ENCODE measurements at places on chromosomes 6 and 20.

- DNase-seq: no peak
Measured at GRCh38 chr6:169981969-169982368, 230.5 kb downstream of the ERMARD start.

DNA sequence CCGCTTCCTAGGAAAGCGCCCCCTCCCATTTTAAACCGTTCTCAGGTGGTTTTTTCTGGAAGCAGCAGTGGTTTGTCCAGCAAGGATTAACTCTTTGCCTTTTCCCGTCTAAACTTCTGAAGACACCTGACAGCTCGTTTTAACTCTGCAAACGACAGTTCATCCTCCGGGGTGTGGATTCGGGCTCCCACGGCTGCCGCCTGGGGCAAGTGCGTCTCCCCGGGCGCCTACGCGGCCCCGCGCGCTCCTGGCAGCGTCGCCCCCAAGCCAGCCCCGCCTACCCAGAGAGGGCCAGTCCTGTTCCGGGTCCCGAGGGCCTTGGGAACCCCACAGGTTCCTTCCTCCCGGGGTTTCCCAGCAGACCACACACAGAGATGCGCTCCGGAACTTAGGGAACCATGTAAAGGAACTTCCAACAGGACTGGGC is 54.4 kb downstream of the PRR18 start:
- DNase-seq: no peak

DNA sequence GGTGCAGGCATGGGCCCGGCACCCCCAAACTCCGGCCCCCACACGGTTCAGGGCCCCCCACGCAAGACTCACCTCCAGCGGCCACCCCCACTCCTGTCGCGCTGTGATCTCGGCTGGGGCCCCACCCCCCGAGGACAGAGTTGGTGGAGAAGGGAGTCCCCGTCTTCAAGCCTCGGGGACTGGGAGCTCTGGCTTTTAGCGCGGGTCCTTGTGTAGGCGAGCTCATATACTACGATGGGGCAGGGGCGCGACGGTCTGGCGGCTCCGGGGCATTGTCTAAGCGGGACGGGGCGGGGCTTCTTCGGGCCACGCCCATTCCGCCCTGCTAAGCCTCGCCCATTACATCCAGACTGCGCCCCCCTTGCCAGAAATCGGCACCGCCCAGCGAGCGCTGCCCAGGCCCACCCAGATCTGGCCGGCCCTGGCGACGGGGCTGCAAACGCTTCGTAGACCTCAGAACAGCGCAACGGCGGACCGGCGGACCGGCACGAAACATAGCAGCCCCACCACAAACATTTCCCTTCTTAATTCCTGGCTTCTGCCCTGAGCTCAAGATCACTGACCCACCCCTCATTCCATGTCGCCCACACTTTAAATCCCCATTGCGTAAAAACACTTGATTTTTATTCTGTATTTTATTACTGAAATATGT is 1.0 kb upstream of the DDAH2 start:
- no peak for DNase-seq

- no peak for DNase-seq
Measured at GRCh38 chr6:76790045-76790796, 673.1 kb downstream of the HTR1B start.

GRCh38 chr6:90231308-90231707 is 65.3 kb downstream of the BACH2 start:
- no peak for DNase-seq

- DNase-seq: no peak
Measured at GRCh38 chr6:134880487-134881190, 69.3 kb downstream of the ALDH8A1 start.

DNA sequence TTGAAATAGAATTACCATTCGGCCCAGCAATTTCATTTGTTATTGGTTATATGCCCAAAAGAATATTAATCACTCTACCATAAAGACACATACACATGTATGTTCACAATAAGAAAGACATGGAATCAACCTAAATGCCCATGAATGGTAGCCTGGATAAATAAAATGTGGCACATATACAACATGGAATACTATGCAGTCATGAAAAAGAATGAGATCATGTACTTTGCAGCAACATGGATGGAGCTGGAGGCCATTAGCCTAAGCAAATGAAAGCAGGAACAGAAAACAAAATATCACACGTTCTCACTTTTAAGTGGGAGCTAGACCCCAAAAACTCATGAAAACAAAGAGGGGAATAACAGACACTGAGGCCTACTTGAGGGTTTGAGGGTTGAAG is 52.6 kb upstream of the RNGTT start:
- no peak for DNase-seq

GRCh38 chr6:147933224-147933623 is 409.4 kb upstream of the SASH1 start:
- no peak for DNase-seq

GRCh38 chr6:97885828-97886227 is 602.8 kb upstream of the MMS22L start:
- no peak for DNase-seq

DNA sequence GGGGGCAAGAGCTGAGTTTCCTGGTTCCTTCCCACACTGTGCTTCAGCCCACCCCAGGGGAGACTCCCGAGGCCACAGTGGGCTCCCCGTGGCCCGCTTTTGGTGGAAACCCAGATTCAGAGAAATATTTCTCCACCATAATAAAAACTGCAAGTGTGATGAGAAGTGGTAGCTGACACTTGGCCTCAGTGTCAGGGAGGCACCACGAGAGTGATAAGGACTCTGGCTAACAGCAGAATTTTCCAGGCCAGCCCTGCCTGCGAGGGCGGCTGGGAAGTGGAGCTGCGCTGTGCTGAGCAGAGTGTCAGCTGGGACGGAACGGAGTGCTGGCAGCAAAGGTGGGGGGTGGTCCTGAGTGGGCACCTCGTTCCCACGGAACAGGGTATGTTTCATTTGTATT is 22.5 kb downstream of the SPATA2 start:
- no peak for DNase-seq

- no peak for DNase-seq
Measured at GRCh38 chr20:63148696-63149095, 67.2 kb downstream of the YTHDF1 start.

GRCh38 chr6:31742894-31743293 is 3.1 kb downstream of the MSH5 start:
- DNase-seq: no peak

DNA sequence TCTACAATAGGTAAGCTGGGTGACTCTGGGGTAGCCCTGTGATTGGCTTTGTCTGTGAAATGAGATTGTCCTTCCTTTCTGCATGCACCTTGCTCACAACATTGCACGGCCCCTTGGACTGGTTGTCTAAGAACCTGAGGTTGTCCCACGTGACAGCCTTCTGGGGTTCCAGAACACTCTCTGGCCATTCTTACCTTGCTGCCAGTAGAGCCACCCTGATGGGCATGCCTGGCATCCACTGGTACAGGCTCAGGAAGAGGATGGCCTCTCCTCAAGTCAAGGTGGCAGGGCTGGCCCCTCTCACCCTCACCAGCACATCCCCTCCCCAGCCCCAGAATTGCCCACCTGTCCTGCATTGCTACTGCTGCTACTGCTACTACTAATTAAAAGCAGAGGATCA is 335.0 kb downstream of the PACRG start:
- no peak for DNase-seq

- DNase-seq: no peak
Measured at GRCh38 chr20:33837096-33837830, 26.1 kb downstream of the CHMP4B start.
